ENCODE measurements at places on chromosomes 6 and 20.

- DNase-seq: no peak
Observed at GRCh38 chr6:52571099-52571755, 5.6 kb downstream of the TRAM2 start.

GRCh38 chr6:27771235-27771634, 141.0 kb downstream of the OR2B2 start:
- no peak for DNase-seq

DNA sequence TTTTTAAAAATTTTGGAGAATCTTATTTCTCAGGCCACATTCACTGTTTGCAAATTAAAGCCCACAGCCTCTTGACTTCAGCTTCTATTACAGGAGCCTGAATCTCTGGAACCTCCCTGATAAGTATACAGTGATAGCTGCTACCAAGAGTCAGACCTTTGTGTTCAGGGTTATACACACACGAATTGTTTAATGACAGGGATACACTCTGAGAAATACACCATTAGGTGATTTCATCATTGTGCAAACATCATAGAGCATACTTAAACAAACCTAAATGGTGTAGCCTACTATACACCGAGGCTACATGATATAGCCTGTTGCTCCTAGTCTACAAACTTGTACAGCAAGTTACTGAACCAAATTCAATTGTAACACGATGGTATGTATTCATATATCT, 473.9 kb downstream of the PKHD1 start:
- DNase-seq: no peak

DNA sequence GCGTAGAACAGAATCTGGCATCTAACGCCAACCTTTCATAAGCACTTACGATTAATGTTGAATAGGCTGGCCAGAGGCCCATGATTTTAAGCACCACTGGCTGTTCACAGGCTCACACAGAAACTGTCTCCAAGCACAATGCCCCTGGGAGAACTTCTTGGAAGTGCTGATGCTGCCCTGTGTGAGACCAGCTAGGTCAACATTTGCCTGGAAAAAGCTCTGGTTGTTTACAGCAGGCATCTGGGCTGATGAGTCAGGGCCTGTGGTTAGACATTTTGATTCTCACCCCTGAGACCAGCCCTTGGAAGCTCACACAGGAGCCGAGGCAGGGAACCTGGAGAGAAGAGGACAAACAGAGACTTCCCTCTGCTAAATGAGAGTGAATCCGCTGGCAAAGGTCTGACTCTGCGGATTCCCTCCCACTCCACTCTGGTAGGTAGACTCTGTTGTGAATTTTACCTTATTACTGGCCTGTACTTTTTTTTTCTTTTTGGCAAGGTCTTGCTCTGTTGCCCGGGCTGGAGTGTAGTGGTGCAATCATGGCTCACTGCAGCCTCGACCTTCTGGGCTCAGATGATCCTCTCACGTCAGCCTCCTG, 6.8 kb upstream of the SULF2 start:
- DNase-seq: no peak
